ENCODE measurements at places on chromosomes 1 and 21.

DNA sequence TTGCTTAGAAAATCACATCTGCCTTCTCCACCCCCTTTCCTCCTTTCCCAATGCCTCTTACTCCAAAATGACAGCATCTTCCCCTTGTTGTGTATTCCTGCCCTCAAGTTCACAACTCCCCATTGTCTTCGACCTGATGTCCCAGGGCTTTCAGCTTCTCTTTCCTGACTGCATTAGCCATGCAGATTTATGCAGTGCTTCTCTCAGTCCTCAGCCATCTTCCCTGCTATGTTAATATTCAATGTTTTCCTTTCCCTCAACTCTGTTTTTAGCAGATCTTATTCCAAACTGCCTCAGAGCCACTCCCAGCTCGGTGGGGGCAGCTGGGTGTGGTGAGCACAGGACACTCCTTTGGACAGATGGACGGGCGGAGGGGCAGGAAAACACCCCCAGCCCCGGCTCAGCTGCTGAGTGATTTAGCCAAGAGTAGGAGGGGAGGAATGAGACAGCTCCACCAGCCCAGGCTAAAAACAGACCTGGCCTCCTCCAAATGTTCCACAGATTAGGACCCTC, 71.0 kb downstream of the CD2 start:
- DNase-seq: no peak

GRCh38 chr1:63798284-63798683, 24.5 kb downstream of the ROR1 start:
- DNase-seq: no peak

DNA sequence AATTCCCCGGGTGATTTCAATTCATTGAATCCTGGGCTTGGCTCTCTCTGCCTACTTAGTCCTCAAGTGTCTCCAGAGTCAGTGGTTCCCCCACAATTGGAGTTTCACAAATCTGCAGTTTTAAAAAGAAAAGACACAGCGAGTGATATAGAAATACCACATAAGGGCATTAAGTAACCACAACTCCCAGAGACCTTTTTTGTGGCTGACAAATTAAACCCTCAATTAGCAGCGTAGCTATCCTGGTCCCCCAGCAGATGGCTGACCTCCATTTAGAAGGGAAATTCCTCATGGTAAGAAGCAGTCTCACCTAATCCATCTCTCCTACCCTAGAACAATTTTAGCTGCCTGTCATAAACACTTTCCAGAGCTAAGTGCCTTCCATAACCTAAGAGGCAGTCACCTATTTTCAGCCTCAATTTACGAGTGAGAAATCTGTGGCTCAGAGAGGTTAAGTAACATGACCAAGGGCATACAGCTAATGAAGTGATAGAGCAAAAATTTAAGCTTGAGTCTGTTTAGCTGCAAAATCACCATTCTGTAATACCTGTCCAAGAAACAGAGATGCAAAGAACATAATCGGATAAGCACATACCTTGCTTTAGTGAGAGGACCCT, 56.0 kb upstream of the NBPF3 start:
- DNase-seq: no peak

DNA sequence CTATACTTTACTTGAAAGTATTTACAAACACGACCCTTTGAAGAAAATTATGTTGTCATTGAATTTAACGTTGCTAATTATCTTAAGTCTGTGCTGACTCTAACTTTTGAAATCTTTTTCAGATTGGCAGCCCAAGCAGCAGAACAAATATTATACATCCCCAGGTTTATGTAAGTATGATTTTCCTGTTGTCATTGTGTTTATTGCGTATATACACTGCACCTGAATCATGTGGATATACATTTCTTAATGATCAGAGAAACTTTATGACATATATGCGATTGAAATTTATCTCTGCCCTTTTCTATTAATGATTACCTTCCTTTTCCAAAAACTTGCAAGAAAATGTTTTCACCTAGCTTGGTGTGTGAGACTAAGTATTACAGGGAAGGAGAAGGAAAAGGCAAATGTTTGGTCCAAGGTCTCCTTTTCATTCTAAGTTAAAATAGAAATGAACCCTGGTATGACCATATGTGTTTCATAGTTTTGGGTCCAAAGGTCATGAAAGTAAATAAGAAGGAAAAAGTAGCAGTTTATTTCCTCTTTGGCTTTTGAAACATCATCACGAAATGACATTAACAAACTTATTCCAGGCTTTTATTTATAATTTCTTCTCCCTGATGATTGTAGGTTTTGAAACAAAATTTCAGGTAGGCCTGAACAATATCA, 116.8 kb downstream of the VPS13D start:
- DNase-seq: no peak

GRCh38 chr1:227472772-227473171, 90.6 kb upstream of the ZNF678 start:
- no peak for DNase-seq

DNA sequence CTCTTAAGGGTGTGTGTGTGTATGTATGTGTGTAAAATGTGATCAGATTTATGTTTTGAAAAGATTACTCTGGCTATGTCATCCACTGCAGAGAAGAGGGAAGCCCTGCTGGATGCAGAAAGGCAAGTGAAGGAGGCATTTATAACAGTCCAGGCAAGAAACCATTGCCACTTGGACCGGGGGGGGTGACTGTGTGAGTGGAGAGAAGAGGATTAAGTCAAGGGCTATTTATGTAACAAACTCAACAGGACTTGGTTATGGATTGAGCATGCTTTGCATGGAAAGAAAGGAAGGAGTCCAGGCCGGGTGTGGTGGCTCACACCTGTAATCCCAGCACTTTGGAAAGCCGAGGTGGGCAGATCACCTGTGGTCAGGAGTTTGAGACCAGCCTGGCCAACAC, 143.0 kb downstream of the URB2 start:
- DNase-seq: no peak

DNA sequence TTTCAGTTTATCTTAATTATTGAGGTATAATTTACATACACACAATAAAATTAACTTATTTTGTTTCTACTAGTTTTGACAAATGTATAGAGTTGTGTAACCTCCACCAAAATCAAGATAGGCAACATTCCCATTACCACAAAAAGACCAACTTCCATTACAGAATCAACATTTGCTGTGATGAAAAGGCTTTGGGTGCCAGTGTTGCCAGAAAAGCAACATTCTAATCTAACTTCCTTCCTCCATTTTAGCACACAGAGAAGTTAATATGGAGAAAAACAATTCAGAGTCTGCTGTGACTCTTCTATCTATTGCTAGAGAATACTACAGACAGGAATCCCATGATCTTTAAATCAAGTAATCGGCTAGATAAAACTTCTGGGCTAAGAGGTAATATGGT, 245.3 kb downstream of the RERE start:
- DNase-seq: no peak

- no peak for DNase-seq
Observed at GRCh38 chr21:46435786-46436227, 22.9 kb upstream of the DIP2A start.

- DNase-seq: no peak
Observed at GRCh38 chr1:87594736-87595383, 266.2 kb downstream of the LMO4 start.

- no peak for DNase-seq
Observed at GRCh38 chr1:48803474-48803873, 26.8 kb upstream of the BEND5 start.

DNA sequence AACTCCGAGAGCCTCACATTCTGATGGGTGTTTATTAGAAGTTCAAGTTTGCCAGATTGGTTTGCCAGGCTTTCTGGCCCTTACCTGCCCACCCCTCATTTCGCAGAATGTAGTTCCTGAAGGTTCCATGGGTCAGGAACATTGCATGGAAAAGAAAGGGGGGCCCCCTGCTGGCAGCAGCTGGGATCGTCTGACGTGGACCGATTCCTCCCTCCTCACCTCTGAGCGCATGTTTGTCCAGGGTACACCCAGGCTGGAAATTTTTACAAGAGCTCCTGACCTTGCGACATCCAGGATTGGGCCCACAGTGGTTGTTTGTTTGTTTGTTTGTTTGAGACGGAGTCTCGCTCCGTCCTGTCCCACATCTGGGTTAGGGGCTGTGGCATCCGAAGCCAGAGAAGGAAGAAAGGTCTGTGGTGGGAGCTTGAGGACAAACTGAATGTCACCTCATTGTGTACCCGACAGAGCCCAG, 126.0 kb upstream of the TMEM51 start:
- DNase-seq: peak; percentile 49

- DNase-seq: no peak
Observed at GRCh38 chr21:16205527-16205926, 475.7 kb downstream of the USP25 start.

GRCh38 chr21:28635541-28635940, 357.1 kb downstream of the LTN1 start:
- DNase-seq: peak; percentile 32

DNA sequence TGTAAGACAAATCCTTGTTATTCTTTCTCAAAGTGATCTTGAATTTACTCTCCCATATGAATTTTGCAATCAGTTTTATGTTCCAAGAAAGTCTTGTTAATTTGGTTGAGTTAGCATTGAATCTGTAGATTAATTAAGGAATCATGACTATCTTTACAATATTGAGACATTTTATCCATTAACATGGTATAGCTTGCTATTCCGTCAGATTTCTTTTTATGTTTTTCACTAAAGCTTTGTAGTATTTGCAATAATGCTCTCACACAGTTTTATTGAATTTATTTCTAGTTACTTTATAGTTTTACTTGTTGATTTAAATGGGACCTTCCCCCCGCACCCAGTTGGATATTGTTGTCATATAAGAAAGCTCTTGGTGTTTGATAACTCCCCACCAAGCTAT, 5.8 kb upstream of the EDARADD start:
- DNase-seq: no peak

DNA sequence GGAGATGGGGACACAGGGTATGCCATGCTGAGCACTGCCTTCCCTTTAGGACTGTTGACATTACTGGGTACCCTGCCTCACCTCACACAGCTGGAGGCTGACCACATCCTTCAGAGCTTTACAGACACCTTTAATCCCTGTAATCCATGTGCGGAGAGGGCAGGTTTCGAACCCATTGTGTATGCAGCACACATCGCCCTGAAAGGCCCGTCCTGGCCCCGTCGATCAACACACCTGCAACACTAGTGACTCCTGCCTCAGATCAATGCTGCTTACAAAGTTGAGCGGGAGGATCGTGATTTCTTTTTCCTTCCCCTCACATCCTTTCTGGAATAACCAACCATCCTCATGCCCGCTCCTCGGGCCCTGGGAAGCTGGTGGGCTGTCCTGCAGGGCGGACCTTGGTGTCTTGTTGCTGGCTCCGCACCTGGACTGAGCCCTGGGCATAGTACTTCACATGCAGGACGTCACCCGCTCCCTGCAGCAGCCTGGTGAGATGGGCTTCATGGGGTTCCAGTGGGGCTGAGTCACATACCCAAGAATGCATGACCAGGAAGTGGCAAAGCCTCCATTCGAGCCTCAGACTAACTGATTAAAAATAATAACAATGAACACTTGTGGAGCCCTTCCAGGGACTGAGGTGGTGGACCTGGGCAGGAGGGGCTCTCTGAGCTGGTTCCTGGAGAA, 403.6 kb downstream of the PTPRU start:
- peak; percentile 92 for DNase-seq

DNA sequence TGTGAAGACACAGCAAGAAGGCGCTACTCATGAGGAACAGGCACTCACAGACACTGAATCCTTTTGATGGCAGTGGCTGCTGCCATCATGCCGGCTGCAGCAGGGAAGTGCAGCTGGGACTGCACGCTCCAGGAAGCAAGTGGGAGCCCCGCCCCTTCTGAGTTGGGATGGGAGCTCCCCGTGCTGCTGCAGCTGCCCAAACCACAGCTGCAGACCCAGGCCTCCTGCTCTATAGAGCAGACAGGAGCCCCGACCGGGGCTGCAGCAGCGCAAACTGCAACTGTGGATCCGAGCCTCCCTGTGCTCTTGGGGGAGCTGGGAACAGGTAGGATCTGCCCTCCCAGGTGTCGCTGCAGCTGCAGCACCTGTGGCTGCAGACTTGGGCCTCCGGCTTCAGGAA, 65.2 kb upstream of the MARK1 start:
- no peak for DNase-seq

DNA sequence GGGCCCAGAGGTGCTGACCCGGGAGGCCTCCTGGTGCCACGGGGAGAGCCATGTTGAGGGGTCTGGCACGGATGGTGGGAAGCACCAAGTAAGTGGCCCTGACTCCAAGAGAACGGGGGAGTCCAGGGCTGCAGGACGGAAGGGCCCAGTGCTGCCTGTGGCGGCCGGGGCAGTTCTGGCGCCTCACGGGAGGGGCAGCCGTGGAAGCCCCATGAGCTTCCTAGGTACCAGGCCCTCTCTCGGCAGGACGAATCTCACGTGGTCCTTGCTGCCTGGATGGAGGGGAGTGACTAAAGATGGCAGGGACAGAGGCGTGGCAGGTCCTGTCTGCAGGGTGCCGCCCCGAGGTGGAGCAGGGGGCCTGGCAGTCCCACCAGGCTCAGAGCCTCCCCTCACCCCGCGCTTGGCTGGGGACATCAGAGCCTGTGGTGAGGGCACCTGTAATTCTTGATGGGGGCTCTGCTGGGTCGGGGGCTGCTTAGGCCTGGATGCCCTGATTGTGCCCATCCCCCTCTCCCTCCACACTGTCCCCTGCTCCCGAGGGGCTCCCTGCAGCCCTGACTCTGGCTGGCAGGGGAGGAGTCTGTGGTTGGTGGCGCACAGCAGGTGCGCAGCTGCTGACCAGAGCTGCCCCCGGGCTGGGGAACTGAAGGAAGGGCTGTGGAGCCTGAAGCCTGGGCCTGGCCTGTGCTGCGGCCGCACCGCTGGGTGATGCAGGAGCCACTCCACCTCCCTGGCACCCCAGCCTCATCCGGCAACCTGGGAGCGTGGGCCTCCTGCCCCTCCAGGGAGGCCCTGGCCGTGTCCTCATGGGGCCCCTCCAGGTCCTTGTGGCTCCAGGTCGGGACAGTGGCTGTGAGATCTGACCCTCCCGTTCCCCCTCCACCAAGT, 31.4 kb downstream of the POFUT2 start:
- DNase-seq: no peak

DNA sequence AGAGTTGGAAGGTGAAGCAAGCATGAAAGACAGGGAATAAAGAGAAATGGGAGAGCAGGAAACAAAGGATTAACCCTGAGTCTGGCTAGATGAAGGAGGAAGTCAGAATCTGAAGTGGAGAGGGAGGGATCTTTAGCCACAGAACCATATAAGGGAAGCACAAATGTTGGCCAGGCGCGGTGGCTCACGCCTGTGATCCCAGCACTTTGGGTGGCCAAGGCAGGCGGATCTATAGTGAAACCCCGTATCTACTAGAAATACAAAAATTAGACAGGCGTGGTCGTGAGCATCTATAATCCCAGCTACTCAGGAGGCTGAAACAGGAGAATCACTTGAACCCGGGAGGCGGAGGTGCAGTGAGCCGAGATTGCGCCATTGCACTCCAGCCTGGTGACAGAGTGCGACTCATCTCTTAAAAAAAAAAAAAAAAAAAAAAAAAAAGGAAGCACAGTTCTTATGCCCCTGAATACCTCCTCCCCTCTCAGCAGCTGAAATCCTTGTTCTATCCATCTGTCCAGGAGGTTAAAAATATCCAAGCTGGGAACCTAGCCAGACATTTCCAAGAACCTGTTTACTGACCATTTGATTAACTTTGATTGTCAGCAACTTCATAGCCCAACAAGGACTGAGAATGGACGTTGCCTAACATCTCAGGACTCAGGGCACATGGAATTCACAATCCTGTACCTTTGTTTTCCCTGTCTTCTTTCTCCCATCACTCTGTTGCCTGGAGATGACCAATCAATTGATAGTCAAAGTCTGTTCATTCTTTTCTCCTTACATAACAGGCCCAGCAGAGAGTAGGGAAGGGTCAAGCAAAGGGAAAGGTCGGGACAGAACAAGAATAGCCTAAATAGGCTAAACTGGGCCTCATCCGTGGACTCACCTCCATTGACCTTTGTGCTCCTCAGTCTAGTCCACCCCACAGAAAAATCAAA, 10.6 kb downstream of the TXNIP start:
- DNase-seq: peak; percentile 55
